ENCODE measurements at places on chromosomes 2 and 18. TPM values are rescaled to one million over a fixed set of nuclear protein-coding genes. Genes with fewer than 3 reads are reported as not detected.

DNA sequence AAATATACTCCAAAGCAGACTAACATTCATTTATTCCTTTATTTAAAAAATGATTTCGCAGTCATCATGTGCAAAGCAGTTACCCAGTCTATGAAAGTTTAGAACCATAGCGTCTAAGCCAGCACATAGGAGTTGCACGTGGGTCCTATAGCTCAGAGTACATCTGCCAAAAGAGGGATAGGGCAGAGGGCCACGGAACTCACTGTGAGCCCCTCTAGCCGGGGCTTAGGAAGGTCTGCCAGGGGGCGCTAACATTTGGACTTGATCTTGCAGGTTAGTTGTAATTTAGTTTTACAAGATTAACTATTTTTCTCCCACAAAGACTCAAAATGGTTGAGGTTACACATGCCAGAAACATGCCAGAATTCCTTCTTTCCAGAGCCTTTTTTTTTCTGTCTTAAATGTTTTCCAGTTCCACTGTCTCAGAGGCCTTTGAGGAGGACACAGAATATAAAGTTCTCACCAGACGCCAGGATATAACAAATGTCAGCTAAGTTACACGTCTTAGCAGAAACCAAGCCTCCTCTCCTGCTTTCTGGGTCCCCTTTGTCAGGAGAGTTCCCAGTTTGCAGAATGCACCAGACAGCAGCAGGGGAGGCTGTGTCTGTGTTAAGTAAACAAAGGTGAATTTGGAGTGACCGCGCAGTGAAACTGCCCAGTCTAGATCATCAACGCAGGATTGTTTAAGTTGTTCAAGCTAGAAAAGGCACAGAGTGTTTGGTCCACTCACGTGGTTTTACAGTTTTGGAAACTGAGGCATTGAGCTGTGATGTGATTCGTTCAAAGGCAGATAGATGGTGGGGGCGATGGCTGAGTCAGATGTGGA lies 292.0 kb downstream of the PRKCE start:
- DNase-seq = no peak
- no peaks in the 10 kb centered on the region for H3K27me3 ChIP-seq
- no peaks in the 10 kb centered on the region for H3K4me1 ChIP-seq

- no peak overlapping the region for H3K27ac ChIP-seq
- peaks cover 17% of the 10 kb centered on the region for H3K36me3 ChIP-seq
Observed at GRCh38 chr2:208306291-208306690, 40.2 kb downstream of the PIKFYVE start.

The NEU2 gene
- not detected for total RNA-seq

DNA sequence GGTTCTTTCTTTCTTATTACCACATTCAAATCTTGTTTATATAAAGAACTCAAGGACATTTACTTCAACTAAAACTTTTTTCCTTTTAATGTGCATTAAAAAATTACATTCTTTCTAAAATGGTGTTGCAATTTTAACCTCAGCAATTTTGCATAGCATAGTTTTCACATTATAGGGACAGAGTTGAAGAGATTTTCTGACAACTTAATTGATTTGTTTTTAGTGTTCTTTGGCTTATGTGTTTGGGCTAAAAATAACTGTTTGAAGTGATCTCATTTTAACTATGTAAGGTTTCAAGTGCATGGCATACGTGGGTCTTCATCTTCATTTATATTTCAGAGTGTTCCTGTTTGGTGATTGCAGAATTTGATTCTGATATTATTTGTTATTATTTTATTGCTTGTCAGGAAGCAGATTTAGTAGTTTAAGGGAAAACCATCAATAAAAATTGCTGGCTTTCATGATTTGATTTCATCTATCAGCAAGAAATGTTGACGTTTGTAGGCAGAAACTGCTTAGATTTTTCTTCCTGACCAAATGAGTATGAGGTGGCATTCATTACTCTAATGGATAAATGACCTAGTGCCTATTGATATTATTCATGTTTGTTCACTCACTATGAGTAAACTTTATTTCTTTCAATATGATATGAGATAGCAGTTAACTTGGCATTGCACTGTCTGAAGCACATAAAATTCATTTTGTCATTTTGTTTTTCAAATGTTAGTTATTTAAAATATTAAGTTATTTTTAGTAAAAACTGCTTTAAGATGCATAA lies 398.4 kb downstream of the NUP35 start:
- no peak overlapping the region for H3K4me3 ChIP-seq
- no peak overlapping the region for H3K27ac ChIP-seq
- no peak for DNase-seq
- H3K4me1 ChIP-seq = no peaks in the 10 kb centered on the region

- no peak overlapping the region for H3K27ac ChIP-seq
- H3K4me3 ChIP-seq = no peak overlapping the region
- H3K4me1 ChIP-seq = peaks cover 3% of the 10 kb centered on the region
- H3K27me3 ChIP-seq = no peaks in the 10 kb centered on the region
Observed at GRCh38 chr2:1140389-1141003, 189.8 kb downstream of the SNTG2 start.

The PIEZO2 gene
- not detected for total RNA-seq
